ENCODE measurements at places on chromosomes 16 and 17.

DNA sequence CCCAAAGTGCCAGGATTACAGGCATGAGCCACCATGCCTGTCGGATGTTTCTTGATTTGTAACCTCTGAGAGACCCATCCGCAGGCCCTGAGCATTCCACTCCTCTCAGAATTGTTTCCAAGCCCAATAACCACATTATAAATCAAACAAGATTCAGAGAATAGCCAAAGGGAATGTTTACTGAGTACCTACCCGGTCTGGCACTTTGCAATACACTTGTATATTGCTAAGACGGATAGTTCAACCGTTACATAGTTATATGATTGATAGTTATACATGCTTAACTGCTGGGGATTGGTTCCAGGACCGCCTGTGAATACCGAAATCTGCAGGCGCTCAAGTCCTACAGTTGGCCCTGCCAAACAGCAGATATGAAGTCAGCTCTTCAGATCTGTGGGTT, 3.0 kb upstream of the KAT8 start:
- H3K4me1 ChIP-seq, result peaks cover 14% of the 10 kb centered on the region
- DNase-seq, result no peak
- H3K27me3 ChIP-seq, result no peaks in the 10 kb centered on the region
- H3K4me3 ChIP-seq, result no peak overlapping the region

- H3K27me3 ChIP-seq, result no peaks in the 10 kb centered on the region
- no peak for DNase-seq
- no peak overlapping the region for H3K4me3 ChIP-seq
- no peaks in the 10 kb centered on the region for H3K4me1 ChIP-seq
- H3K27ac ChIP-seq, result no peak overlapping the region
Measured at GRCh38 chr17:37138571-37139120, 189.9 kb downstream of the AATF start.

- no peak overlapping the region for H3K4me3 ChIP-seq
Measured at GRCh38 chr16:56201030-56201429, 9.7 kb downstream of the GNAO1 start.

DNA sequence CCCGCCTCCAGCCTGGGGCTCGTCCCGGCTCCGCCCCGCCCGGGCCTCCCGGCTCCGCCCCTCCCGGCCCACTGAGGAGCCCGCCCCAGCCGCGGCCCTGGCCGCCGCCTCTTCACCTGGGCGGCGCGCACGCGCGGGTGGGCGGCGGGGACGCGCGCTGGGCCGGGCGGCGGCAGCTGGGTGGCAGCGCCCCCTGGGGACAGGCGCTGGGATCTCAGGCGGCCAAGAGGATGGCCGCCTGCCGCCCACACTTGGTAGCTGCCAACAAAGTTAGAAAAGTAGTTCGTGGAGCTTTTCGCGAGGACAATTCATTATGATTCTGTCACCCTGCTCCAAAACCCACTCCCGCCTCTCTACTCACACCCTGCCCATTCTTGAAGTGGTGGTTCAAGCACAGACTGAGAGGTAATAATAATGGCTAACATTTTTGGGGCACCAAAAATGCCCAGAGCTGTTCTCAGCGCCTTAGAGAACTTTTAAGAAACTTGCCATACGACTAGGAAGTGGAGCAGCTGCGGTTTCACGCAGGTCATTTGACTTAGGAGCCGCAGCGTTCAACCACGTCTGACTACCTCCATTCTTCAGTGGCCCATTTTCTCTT, 340 bp upstream of the MYO1D start:
- no peak overlapping the region for H3K27ac ChIP-seq
- H3K4me3 ChIP-seq, result peak overlapping the region; percentile 89
- peaks cover 7% of the 10 kb centered on the region for H3K27me3 ChIP-seq
- peaks cover 5% of the 10 kb centered on the region for H3K36me3 ChIP-seq
- H3K4me1 ChIP-seq, result peaks cover 11% of the 10 kb centered on the region

DNA sequence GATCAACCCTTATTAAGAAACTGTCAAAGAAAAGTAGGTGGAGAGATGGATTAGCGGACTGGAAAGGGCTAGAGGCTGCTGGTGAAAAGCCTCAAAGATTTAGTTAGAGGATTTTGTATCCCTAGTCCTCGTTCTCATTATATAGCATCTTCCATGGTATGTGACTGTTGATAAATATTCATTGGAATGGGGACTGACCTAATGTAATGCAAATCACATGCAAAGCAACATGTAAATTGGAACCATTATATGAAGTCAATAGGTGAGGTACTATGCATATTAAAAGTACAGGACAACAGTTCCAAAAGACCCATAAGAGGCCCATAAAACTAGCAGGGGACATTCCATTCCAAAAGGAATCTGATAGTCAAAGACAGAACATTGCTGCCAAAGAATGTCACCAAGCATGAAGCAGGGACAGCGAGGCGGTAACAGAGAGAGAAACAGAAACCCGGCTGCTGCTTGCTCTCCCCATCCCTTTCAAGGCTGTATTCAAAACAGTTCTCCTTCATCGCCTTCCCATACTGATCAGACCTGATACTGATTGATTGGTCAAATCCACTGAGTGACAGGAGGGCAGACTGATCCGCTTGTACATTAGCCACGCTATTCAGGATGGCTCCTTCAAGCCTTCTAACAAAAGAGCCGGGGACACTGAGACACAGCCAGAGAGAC, 44.5 kb downstream of the SOX9 start:
- no peak overlapping the region for H3K4me3 ChIP-seq
- no peak overlapping the region for H3K27ac ChIP-seq
- H3K27me3 ChIP-seq, result no peaks in the 10 kb centered on the region
- DNase-seq, result no peak
- H3K36me3 ChIP-seq, result no peaks in the 10 kb centered on the region
- no peaks in the 10 kb centered on the region for H3K4me1 ChIP-seq

DNA sequence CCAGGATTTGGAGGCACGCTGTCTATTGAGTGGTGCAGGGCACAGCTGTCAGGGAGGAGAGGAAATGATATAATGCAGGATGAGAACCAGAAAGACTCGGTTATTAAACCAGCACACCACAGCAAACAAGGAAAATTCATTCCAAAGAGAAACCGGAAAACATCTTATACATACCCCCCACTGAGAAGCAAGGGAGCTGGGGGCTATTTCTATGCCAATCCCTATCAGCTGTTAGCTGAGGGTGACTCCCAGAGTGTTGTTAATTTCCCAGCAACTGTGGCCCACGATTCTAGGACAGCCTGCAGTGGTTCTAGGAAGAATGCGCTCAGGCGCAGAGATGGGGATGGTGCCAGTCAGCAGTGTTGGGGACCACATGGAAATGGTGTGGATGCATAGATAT, 467.3 kb downstream of the PMP22 start:
- no peaks in the 10 kb centered on the region for H3K4me1 ChIP-seq
- DNase-seq, result no peak
- H3K27me3 ChIP-seq, result peaks cover 54% of the 10 kb centered on the region
- H3K4me3 ChIP-seq, result no peak overlapping the region
- H3K27ac ChIP-seq, result no peak overlapping the region

DNA sequence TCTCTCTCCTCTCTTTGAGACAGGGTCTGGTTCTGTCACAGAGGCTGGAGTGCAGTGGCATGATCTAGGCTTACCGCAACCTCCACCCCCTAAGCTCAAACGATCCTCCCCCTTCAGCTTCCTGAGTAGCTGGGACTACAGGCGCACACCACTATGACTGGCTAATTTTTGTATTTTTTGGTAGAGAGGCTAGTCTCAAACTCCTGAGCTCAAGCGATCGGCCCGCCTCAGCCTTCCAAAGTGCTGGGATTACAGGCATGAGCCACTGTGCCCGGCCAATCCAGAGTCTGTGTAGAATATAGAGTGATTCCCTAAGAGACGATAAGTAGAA, 65.8 kb upstream of the RPH3AL start:
- H3K36me3 ChIP-seq, result peaks cover 17% of the 10 kb centered on the region
- no peak overlapping the region for H3K27ac ChIP-seq
- H3K27me3 ChIP-seq, result no peaks in the 10 kb centered on the region
- H3K4me3 ChIP-seq, result peak overlapping the region; percentile 38

GRCh38 chr17:57468932-57469775, 212.8 kb downstream of the MSI2 start:
- no peaks in the 10 kb centered on the region for H3K36me3 ChIP-seq
- H3K27me3 ChIP-seq, result no peaks in the 10 kb centered on the region
- no peak overlapping the region for H3K27ac ChIP-seq
- no peak for DNase-seq
- peaks cover 15% of the 10 kb centered on the region for H3K4me1 ChIP-seq
- no peak overlapping the region for H3K4me3 ChIP-seq

DNA sequence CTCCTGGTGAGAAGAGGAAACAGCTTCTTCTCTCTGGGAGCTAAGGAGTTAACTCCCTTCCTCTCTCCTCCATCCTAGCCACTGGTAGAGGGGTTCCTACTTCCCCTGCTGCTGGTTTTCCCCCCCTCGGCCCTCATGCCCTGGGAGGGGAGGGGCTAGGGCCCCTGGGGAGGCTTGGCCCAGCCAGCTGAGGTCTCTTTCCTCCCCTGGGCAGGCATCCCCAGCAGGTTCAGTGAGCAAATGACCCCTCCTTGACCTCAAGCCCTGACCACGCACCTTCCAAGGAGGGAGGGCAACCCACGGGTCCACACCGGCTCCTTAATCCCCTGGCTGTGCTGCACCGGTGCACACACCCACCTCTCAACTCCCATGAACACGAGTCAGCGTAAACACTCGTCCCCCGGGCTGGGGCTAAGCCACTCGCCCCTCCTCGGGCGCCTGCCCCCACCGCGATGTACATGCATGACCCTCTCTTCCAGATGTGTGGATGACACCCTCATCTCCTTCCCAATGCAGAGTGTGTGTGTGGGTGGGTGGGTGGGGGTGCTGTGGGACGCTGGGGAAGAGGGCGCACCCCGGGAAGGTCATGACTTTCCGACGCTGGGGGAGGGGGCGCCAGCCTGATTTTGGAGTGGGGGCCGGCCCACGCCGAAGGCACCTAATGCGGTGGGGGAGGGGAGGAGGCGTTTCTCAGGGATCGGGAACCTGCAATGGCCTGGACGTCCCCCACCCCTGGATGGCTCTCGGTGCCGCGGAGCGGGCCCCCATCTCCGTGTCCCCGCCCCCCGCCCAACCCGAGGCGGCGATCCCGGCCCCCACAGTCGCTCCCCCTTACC, 33.7 kb downstream of the SRCIN1 start:
- peaks cover 2% of the 10 kb centered on the region for H3K36me3 ChIP-seq
- peaks cover 6% of the 10 kb centered on the region for H3K4me1 ChIP-seq
- DNase-seq, result no peak
- H3K27ac ChIP-seq, result no peak overlapping the region
- H3K4me3 ChIP-seq, result peak overlapping the region; percentile 45

- H3K36me3 ChIP-seq, result peaks cover 2% of the 10 kb centered on the region
- peaks cover 10% of the 10 kb centered on the region for H3K4me1 ChIP-seq
- DNase-seq, result no peak
- H3K27me3 ChIP-seq, result peaks cover 25% of the 10 kb centered on the region
- no peak overlapping the region for H3K27ac ChIP-seq
Measured at GRCh38 chr17:80981062-80981902, 10.4 kb upstream of the CHMP6 start.

GRCh38 chr17:79340333-79341221, 266.0 kb downstream of the ENGASE start:
- H3K36me3 ChIP-seq, result no peaks in the 10 kb centered on the region
- H3K27ac ChIP-seq, result no peak overlapping the region
- no peak for DNase-seq
- H3K4me3 ChIP-seq, result no peak overlapping the region

DNA sequence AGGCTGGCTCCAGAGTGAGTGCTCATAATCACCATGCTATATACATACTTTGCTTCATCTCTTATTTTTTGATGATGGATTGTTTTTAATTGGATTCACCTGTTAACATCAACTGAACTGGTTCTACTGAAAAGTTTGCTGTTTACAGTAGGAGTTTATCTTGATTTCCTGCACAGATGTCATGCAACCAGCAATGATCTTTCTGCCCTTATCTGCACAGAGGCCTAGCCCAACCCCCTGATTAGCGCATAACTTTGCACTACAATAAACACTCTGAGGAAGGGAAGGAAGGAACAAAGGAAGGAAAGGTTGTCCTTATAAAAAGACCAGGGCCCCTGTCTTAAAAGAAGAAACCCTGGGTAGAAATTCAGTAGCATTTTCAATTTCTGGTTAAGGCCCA, 152.9 kb downstream of the RGS9 start:
- no peak overlapping the region for H3K27ac ChIP-seq
- H3K4me1 ChIP-seq, result peaks cover 5% of the 10 kb centered on the region
- H3K27me3 ChIP-seq, result peaks cover 9% of the 10 kb centered on the region
- peaks cover 2% of the 10 kb centered on the region for H3K36me3 ChIP-seq
- no peak for DNase-seq

DNA sequence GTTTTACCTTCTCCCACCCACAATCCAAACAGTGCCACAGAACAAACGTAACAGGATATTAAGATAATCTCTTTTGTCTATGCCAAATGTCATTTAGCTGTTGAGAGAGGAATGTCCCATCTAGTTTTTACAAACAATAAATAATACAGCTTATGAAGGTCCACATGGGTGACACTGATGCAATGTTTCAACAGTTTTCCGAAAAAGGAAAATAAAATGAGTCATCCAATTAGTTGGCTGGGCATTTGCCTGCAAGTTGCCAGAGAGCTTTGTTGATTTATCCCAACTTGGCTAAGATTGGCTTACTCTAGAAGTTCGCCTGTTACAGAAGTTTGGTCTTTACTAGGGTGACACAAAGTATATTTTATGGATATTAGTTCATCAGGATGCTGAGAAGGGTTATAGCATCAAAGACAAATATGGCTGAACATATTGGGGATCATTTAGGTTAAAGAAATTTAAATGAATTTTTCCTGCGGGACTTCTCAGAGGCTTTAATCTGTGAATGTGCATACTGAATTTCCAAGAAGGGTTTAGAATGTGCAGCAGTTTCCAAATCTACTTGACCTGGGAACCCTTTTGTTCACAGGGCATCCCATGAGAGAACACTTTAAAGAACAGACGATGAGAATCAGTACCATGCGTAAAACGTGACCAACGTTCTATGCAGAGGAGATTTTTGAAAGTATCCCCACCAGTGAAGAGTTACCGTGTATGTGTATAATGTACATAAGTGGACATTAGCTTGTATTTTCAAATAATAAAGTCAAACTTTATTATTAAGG, 73.1 kb downstream of the CDH13 start:
- no peak for DNase-seq
- peaks cover 1% of the 10 kb centered on the region for H3K36me3 ChIP-seq
- H3K27ac ChIP-seq, result no peak overlapping the region
- peaks cover 5% of the 10 kb centered on the region for H3K4me1 ChIP-seq

GRCh38 chr16:71769222-71769621, 39.4 kb downstream of the AP1G1 start:
- H3K4me3 ChIP-seq, result no peak overlapping the region
- peaks cover 54% of the 10 kb centered on the region for H3K36me3 ChIP-seq
- H3K4me1 ChIP-seq, result no peaks in the 10 kb centered on the region
- no peak for DNase-seq

- no peak overlapping the region for H3K4me3 ChIP-seq
- H3K27me3 ChIP-seq, result peaks cover 46% of the 10 kb centered on the region
- no peaks in the 10 kb centered on the region for H3K36me3 ChIP-seq
- no peak for DNase-seq
- H3K4me1 ChIP-seq, result no peaks in the 10 kb centered on the region
Measured at GRCh38 chr16:27973678-27974077, 89.8 kb downstream of the GSG1L start.

GRCh38 chr16:25796239-25796638, 104.5 kb downstream of the HS3ST4 start:
- H3K4me3 ChIP-seq, result no peak overlapping the region
- no peaks in the 10 kb centered on the region for H3K4me1 ChIP-seq
- peaks cover 39% of the 10 kb centered on the region for H3K27me3 ChIP-seq

Measured in central memory CD8-positive, alpha-beta T cell (primary cell).